ENCODE measurements at places on chromosomes 13 and 19. TPM values are rescaled to one million over a fixed set of nuclear protein-coding genes. Genes with fewer than 3 reads are reported as not detected.
A peak's percentile ranks its signal among the peaks of the same experiment; 100 is the strongest.

MYH14 gene
- total RNA-seq: 48.7 TPM

CD22 gene
- 23.8 TPM for total RNA-seq

DNA sequence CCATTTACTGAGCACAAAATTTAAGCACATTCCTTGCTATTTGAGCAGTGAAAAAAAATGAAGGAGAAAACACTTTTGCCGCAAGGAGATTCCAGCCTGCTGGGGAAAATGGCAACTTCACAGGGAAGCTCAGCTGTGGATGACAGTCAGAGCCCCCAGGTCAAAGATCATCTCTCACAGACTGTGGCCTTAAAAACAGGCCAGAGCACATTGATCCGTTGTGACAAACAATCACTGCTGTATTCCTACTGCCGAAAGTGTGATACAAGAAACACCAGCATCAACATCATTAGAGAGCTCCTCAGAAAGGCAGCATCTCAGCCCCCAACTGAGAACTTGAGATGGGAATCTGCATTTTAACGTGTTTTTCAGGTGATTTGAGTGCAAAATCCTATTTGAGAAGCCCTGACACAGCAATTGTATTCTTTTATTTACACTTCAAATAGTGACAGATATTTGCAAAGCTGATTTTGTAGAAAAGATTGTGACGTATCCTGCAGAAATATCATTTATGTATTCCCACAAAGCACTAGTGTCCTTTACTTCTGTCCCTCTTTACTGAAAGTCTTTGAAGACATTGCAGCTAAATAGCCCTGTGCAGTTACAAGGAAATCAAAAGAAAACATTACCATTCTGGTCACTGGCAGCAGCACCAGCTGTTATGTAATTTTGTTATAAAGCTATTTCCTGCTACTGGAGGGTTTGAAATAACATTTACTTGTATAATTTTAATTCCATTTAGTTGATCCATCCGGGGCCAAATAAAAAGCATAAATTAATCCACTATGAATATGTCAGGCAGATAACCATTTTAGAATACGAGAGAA is 652.0 kb downstream of the LIG4 start:
- DNase-seq: no peak

DNA sequence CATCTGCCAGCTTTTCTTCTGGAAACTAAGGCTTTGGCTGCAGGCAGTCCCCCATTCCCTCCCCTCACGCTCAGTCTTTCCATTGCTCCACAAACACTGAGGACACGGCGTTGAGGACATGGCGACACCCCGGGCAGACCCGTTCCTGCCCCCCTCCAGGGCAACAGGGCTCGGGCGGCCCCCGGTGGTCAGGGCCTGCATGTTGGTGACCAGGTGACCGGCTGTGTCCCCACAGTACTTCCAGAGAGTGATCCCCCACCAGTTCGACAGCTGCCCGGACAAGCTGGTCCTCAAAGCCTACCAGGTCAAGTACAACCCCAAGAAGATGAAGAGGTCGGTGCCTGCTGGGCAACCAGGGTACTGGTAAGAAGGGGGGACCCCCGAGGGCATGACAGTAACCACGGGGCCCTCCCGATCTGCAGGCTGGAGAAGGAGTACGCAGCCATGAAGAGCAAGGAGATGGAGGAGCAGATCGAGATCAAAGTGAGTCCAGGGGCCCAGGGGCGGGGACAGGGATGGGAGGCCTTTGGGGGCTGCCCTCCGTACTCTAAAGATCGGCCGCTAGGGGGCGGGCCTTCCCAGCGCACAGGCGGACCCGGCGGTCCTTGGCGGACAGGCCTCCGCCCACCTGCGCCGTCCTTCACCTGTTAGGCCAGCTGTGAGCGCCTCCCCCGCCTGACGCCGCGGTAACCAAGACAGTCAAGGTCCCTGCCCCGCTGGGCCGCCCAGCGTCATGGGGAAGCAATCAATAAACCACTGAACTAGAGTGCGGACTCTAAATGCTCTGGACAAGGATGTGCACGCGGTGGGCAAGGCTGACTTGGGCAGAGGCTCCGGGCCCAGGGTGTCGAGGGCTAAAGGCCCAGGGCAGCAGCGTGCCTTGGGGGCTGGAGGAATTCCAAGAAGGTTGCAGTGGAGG is 21.1 kb downstream of the PRR36 start:
- no peak for DNase-seq

DNA sequence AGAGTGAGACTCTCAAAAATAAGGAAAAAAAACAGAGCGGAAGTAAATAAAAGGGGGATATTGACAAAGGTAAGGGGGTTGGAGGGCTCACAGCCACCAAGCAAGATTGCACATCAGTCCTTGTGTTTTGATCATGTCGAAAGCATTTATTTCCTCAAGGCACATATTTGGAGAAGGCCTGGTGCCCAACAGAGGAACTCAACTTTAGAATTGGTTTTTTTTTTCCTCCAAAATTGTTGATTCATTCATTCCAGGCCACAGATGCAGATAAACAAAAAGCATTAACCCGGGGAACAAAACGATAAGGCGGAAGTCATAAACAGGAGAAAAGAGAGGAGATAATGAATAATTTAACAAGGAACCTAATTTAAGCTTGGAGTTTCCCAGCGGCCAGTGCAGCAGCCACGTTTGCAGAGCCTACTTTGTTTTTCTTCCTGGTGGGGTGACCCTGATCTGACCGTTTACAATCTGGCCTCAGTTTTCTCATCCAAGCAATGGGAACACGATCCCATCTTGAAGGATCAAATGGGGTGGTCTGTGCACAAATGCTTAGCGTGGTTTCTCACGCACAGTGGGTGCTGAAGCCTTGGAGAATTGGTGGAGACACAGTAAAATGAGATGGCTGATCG is 2.1 kb upstream of the PTPRS start:
- DNase-seq: no peak

GRCh38 chr19:40262422-40262821 is 22.7 kb downstream of the AKT2 start:
- no peak for DNase-seq

GRCh38 chr13:110265341-110265681 is 41.6 kb downstream of the COL4A1 start:
- peak; percentile 55 for DNase-seq

- no peak for DNase-seq
Observed at GRCh38 chr19:45999653-46000121, 4.4 kb downstream of the CCDC61 start.

All from sciatic nerve (tissue), 2 donors.